ENCODE measurements at places on chromosomes 6 and 20.

GRCh38 chr20:60810561-60810960 lies 441.5 kb upstream of the CDH4 start:
- no peak for DNase-seq

DNA sequence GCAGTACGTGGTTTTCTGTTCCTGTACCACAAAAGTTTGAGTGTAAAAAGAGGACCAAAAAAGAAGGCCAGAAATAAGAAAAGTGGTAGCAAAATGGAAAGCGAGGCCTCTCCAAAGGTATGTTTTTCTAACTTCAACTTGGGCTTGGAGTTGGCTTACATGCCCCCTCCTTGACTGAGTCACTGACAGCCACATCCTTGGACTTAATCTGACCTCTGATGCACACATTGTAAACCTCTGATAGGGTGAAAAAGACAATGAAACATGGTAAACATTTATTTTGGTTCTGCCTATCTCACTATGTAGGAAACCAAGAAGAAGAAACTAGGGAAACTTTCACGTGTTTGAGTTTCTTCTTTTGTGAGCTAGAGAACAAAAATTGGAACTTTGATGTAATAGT lies 503.2 kb upstream of the ID4 start:
- DNase-seq, result no peak

- no peak for DNase-seq
These were observed 6.7 kb upstream of the ACSS1 start for GRCh38 chr20:25064561-25065071.

- no peak for DNase-seq
These were observed 106.5 kb downstream of the MAFB start for GRCh38 chr20:40582531-40582930.

- DNase-seq, result no peak
These were observed 124.2 kb upstream of the PTPN1 start for GRCh38 chr20:50385733-50386640.

- DNase-seq, result no peak
These were observed 657.9 kb upstream of the ZNF337 start for GRCh38 chr20:26354511-26354910.

DNA sequence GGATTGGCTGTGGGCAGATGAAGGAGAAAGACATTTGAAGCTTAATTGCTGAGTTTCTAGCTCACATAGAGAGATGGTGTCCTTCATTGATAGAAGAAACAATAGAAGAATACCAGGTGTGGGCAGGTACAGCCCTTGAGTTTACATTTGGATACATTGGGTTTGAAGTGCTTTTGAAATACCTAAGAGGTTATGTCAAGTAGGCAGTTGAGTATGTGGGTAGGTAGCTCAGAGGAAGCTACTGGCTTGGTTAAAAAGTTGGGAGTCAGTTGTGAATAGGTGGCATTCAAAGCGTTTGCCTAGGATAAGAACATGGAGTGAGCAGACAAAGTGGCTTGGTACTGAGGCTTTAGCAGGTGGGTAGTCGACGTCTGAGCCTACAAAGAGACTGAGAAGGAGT lies 25.0 kb downstream of the NDUFAF5 start:
- DNase-seq, result no peak

- DNase-seq, result no peak
These were observed 13.0 kb upstream of the ITCH start for GRCh38 chr20:34350095-34350494.

- no peak for DNase-seq
These were observed 50.1 kb downstream of the SDHAF4 start for GRCh38 chr6:70616728-70617260.

DNA sequence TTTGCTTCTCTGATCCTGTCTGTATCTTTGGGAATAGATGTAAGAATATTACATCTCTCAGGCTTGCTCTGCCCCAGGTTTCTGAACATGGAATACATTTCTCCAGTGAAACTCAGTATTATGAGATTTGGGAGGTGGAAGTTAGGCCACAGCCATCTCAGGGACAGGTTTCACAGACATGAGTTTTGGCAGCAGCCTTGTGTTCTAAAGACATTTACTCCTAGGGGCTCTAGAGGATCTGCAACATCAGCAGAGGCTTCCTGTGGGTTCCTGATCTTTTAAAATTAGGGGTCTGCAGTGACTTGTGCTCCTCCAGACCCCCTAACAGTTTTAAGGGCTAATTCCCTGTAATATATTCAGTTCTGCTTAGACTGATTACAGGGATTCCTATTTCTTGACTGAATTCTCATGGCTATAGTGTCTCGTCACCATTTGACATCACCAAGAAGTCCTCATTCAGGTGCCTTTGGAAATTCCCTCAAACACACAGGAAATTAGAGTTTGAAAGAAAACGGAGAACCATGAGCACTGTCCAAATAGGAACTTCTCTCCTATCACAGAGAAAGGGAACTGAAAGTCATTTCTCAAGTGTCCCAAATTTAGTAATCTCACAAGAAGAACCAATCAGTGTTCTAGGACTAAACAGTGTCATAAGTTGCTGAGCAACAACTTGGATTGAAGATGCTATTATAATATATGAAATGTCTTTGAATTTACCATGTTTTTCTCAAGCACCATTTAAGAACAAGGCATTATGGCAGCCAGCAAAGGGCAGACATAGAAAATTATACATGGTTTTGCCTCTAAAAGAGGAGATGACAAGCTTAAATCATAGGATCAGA lies 2.5 kb upstream of the HLA-DRA start:
- no peak for DNase-seq

- DNase-seq, result no peak
These were observed 426 bp downstream of the TRMT6 start for GRCh38 chr20:5949943-5950270.

DNA sequence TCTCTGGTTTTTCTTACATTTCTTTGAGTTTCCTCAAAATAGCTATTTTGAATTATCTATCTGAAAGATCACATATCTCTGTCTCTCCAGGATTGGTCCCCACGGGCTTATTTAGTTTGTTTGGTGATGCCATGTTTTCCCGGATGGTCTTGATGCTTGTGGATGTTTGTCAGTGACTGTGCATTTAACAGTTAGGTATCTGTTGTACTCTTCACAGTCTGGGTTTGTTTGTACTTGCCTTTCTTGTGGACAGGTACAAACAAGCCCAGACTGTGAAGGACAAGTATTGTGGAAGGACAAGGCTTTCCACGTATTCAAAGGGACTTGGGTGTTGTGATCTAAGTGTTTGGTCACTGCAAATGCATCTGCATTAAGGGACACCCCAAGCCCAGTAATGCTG lies 49.9 kb upstream of the TOP1 start:
- no peak for DNase-seq

GRCh38 chr20:2576317-2576727 lies 39.9 kb downstream of the TMC2 start:
- DNase-seq, result no peak

- no peak for DNase-seq
These were observed 106.7 kb downstream of the FOXC1 start for GRCh38 chr6:1716396-1716795.

GRCh38 chr6:37222125-37222967 lies 35.2 kb upstream of the TBC1D22B start:
- peak; percentile 87 for DNase-seq

GRCh38 chr20:21808863-21809664 lies 103.6 kb downstream of the PAX1 start:
- DNase-seq, result peak; percentile 55

DNA sequence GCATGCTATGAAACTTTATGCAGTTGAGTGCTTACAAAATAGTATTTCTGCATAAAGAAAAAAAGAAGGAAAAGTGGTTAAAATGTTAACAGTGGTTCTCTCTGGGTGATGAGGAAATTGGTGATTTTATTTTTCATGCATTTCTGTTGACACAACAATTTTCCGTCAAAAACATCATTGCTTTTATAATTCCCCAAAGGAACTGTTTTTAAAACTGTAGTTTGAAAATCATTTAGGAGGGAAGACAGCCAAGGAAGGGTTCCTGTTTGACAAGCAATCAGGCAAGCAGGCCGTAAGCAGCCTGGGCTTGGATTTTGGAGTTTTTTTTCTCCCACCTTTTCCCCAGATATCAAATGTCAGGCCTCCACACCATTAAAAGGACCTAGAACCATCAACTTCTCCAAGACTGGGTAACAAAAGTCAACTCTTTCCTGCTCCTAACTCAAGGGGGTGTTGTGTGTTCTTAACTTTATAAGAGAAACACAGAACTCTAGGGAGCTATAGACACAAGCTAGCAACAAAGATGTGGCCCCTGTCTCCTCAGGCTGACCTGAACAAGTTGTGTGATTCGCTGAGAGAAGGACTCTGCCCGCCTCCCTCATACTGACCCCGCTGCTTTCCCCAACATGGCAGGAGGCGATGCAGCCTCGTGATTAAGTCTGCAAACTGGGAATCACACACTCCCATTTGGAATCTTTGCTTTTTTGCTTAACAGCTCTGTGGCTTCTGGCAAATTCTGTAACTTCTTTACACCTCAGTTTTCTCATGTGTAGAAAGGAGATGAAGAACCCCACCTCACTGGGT lies 146.6 kb downstream of the BCAS1 start:
- no peak for DNase-seq

DNA sequence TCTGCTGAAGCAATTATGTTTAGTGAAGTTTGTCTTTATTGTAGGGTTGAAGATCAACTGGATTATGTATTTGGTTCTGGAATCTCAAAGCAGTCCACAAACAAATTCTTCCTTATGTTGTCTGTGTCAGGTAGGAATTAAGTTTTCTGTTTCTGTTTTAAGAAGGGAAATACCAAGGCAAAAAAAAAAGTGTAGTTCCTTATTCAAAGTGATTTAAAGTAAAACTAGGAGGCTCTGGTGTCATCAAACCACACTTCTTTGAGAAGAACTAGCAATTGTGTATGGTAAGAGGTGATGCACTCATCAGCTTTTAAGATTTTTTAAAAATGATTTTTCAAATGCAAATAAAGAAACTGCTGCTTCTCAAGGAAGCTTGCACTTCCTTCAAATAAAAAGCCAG lies 1.9 kb downstream of the FAM135A start:
- no peak for DNase-seq

GRCh38 chr6:11604215-11604614 lies 66.7 kb downstream of the TMEM170B start:
- no peak for DNase-seq

- DNase-seq, result no peak
These were observed 21.8 kb downstream of the PCK1 start for GRCh38 chr20:57582432-57583288.

DNA sequence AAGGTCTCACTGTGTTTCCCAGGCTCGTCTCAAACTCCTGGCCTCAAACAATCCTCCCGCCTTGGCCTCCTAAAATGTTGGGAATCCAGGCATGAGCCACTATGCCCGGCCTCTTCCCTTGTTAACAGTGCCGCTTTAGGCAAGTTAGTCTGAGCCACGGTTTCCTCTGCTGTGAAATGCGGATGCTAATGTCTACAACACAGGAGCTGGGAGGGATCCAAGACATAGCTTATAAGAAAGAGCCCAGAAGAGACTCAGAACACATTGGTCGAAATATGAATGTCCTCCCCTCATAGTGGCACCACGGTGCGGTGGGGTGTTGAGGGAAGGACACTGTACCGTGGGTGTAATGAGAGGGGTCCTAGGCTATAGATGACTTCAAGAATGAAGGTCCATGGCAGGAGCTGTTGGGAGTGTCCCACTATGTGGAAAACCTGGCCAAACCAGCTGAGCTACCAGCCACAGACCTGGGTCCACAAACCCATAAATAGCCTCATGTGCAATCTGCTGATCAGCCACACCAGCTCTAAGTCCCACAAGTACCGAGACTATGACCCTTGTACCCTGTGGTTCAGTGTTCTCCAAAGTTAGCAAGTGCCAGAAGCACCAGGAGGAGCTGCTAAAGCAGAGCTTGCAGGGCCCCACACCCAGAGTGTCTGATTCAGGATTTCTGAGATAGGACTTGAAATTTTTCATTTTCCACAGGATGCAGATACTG lies 57.8 kb upstream of the ZFAND3 start:
- no peak for DNase-seq

DNA sequence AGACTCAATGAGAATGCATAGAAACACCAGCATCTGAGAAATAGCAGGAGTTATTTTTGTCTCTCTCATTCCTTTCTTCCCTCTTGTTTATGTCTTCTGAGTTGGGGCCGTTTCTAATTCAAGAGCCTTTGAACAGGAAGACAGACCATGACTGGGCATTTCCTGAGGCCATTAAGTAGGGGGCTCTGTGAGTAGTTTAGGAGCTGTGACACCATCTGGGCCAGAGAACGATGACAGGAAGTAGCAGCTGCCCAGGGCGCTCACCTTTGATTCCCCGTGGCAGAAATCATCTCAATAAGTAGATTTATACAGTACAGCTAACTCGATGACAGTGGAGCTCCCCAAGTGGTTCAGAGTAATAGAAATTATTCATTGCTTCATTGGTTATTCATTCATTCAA lies 298.4 kb upstream of the PLN start:
- DNase-seq, result no peak

DNA sequence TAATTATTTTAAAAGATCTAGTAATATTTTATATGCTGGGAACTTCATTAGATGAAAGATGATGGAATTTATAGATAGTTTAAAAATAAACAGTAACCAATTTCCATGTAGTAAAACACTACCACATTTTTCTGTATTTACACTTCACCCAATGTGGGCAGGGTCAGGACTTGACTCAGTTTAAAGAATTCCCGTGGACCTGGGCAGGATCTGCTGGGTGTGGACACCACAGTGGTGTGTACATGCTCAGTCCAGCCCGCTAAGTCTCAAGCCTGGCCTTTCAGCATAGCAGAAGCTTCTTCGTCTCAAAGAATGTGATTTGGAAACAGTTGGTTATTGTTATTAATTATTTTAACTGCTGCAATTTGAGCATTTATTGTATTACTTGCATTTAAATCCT lies 364.2 kb downstream of the SYNE1 start:
- no peak for DNase-seq

DNA sequence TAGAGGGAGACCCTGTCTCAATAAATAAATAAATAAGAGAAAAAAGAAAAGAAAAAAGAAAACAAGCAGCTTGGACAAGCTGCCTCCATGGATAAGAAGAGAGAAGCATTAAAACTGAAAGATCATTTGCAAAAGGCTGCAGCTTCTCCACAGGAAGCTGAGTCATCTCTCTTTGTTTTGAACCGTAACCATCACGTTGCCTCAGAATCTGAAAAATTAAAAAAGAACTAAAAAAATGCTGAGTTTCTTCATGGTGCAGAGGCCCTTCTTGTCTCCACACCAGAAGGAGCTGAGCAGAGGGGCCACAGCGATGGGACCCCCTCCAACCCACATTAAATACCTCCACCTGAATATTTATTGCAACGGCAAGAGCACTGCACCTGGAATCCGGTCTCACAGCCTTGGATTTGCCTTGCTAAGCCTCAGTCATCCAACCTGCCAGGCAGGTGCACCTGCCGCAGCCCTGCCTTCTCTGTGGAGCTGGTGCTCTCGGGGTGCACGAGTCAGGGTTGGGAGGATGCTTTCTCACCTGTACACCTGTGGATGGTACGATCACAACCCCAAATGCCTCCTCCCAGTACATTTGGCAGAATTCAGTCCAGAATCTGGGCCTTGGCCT lies 28.1 kb downstream of the TOX2 start:
- DNase-seq, result no peak

All from neuronal stem cell (in vitro differentiated cells).